A549 treated with Mapracorat at 1 μM for 4 hours (cell line): ENCODE measurements at places on chromosomes 3 and 15. TPM values are rescaled to one million over a fixed set of nuclear protein-coding genes. Genes with fewer than 3 reads are reported as not detected.

Gene OCA2
- total RNA-seq, result 0.17 to 0.34 TPM (median 0.27 TPM) in 5 replicates

Gene CCR3
- not detected in 5 replicates for total RNA-seq

Gene EAF2
- total RNA-seq, result 1.5 to 2.7 TPM (median 2.2 TPM) in 5 replicates

Gene LMAN1L
- not detected in 5 replicates for total RNA-seq

Gene SLC24A5
- total RNA-seq, result not detected in 5 replicates

Gene HAUS2
- 18.1 to 22.3 TPM (median 21.0 TPM) in 5 replicates for total RNA-seq

Gene LIPC
- total RNA-seq, result 0.09 to 0.15 TPM (median 0.14 TPM) in 4 of 5 replicates, not detected in the other

Gene TICRR
- total RNA-seq, result 10.9 to 13.5 TPM (median 12.0 TPM) in 5 replicates

Gene MYL3
- total RNA-seq, result not detected in 5 replicates
